AG04450 (cell line): ENCODE measurements at places on chromosomes 5 and 9. TPM values are rescaled to one million over a fixed set of nuclear protein-coding genes. Genes with fewer than 3 reads are reported as not detected.

SLC6A18 gene
- not detected in 2 replicates for polyA plus RNA-seq

GRCh38 chr9:127388037-127388855, 8.7 kb upstream of the SLC2A8 start:
- DNase-seq, result peak; percentile 93

DNA sequence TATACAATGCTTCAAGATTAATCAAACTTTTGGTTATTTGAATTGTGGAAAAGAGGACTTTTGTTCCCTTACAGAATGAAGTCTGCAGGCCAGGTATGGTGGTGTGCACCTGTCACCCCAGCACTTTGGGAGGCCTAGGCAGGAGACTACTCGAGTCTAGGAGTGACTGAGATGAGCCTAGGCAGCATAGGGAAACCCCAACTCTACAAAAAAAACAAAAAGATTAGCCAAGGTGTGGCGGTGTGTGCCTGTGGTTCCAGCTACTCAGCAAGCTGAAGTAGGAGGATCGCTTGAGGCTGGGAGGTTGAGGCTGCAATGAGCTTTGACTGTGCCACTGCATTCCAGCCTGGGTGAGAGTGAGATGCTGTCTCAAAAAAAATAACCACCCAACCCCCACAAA, 9.3 kb downstream of the CCNH start:
- no peak for DNase-seq

DNA sequence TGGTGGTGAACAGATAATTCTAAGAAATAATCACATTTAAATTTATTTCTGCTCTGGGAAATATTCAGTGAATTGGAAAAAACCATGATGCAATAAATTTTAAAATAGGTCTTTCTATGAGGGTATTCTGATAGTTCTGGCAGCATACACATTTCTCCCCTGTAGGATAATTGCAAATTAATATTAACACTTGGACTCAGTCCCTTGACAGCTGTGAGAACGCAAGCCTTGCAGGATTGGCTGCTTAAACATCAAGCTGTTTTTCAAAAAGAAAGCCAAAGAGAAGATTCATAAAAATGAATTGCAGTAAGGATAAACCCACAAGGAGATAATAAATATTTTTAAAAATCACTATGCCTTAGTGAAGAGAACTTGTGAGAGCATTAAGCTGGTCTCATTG, 180.0 kb downstream of the MTRR start:
- no peak for DNase-seq

- DNase-seq, result no peak
Measured at GRCh38 chr5:158727136-158727535, 372.6 kb downstream of the EBF1 start.

DNA sequence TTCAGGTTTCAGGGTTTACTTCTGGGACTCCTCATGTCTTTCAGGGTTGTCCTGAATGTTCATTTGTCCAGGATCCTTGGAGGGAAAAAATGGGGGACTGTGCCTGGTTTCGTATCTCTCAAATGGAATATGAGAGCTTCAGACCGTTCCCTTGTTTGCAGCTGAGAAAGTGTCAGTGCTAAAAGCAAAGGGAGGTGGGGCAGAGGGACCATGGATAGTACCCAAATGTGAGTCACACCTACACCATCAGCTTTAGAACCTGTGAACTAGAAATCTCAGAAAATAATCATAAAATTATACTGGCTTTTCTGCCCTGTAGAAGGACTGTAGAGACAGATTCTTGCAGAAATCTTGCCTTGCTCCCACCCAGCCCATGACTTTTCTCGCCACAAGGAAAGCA, 84.3 kb upstream of the TAF11L2 start:
- DNase-seq, result no peak

DNA sequence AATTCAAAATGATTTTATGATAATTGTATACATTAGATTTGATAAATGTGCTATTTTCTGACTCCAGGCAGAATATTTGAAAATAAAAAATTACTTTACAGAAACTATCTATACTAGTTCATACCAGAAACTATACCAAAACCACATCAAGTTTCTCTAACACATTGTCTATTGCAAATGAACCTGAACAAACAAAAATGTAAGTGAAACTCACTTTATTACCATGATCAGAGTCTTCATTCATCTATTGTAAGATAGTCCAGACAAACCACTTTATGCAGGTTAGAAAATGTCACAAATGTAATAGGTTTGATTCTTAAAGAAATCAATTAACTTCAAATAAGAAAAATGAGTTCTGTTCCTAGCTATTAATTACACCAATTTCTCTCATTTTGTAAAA, 99.4 kb downstream of the OXCT1 start:
- no peak for DNase-seq

DNA sequence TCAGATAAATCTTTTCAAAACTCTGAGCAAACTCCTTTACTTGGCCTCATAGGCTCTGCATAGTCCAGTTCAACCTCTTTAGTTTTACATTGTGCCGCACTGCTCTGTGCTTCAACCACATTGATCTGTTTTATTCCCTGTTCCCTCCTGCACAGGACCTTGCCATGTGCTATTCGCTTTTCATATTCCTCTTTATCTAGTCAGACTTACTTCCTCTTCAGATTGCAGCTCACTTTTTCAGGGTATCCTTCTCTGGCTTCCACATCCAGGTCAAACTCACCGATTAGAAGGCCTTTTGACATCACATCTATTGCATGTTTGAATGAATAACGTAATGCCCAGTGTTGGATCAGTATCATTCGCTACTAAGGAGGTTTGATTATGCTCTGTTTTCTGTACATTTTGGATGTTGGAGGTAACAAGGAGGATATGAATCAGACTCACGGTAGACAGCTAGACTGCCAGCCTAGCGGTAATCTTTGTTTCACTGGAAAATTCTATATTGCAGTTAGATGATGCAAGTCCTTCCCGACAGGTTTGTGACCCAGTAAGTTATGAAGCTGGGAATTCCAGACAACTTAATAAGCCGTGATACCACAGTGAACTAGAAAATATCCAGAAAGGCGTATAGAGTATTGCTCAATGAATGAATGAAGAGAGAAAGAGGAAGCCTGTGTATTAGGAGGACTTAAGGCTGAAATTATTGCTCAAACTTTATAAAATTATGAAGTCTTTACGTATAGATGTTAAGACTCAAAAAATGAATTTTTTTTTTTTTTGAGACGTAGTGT, 65.7 kb downstream of the IQGAP2 start:
- DNase-seq, result no peak

DNA sequence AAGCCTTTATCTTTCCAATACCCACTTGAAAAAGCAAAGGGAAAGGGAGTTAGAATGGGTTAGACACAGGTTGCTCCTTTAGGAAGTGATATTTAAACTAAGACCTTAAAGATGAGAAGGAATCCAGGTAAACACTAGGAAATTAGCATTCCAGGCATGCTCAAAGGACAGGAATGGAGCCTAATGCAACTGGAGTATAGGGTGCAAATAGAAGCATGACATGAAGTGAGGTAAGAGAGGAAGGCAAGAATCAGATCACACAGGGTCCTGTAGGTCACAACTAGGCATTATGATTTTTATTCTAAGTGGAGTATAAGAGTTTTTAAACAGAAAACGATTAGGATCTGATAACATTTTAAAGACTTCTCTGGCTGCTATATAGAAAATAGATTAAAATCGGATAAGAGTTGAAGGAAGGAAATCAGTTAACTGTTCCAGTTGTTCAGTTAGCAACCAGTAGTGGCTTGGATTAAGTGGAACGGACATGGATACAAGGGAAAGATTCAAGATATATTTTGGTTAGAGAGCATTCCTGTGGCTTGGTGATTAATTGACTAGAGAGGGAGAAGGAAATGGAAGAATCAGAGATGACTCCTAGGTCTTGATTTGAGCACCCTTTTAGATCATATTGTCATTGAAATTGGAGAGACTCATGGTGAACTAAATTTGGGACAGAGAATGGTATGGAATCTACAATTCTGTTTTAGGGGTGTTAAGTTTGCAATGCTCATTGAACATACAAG, 95.9 kb downstream of the FBXO4 start:
- no peak for DNase-seq

DNA sequence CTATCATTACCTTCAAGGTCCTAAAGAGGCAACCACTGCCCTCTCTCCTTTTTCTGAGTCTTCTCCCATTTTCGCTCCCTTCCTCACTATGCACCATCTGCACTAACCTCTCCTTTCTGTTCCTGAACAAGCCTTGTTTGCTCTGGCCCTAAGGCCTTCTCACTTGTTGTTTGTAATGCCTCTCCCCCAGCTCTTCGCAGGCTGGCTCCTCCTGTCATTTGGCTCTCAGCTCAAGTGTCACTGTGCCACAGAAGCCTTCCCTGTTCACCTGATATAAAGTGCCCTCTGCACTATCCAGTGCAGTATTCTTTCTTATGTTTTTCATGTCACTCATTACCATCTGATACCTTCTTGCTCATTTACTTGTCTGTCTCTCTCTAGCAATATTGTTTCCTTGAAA, 303.7 kb downstream of the KCNN2 start:
- no peak for DNase-seq

DNA sequence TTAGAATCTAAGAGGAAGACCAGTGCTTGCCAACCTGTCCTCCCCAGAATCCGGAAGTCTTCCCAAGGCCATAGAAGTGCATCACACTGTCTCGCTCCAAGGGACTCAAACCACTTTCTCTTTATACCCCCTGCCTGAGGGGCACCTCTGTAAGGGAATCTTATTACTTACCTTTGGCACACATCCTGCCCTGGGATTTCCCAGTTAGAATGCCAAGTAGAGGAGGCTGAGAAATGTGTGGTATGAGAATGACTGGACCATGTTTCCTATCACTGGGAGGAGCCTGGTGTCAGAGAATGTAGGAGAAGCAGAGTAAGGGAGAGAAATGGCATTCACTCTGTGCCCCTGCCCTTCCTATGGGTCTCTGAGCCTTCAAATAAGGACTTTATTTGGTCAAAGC, 85.8 kb downstream of the AOPEP start:
- DNase-seq, result no peak

DNA sequence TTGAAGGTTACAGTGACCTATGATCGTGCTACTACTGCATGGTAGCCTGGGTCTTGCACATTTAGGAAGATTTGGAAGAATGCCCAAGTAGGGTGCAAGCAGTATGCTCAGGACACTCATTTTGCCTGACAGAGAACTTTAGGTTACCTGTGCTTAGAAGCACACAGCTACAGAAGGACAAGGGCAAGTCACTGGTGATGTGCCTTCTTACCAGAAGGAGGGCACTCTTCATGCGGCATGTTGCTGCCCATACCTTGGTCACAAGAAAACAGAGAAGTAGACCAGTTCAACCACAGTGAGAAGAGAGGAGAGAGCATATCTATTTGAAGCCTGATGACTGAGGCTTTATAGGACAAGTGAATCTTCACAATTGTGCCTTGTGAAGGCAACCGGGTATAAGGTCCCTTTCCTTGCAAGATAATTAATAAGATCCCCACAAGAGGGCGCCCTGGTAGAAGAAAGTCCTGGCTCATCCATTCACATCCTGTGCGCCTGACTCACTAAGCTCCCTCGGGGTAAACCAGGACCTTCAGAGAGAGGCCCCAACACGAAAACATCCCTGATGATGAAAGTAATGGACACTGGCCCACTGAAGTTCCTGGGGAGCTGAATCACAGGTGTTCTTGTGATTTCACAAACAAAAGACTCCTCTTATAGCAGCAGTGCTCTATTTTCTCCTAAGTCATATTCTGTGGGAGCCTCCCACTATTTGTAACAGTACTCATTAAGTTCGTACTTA, 38.1 kb upstream of the STARD4 start:
- peak; percentile 94 for DNase-seq

DNA sequence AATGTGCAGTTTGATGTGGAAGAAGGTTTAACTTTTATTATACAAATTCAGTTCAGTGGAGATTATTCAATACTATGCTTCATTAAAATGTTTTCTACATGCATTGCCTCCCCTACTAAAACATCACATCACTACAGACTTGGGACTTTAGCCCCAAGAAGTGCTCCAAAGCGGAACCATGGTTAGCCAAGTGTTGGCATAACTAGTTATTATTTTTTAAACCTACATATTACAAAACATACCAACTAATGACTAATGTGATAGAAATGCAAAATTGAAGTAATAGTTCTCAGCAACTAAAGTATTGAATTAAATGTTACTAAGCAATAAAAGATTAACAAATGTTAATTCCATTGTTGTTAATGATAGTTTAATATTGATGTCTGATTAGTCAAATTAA, 74.5 kb downstream of the XRCC4 start:
- no peak for DNase-seq

GRCh38 chr5:84494453-84494852, 109.8 kb upstream of the EDIL3 start:
- peak; percentile 63 for DNase-seq

DNA sequence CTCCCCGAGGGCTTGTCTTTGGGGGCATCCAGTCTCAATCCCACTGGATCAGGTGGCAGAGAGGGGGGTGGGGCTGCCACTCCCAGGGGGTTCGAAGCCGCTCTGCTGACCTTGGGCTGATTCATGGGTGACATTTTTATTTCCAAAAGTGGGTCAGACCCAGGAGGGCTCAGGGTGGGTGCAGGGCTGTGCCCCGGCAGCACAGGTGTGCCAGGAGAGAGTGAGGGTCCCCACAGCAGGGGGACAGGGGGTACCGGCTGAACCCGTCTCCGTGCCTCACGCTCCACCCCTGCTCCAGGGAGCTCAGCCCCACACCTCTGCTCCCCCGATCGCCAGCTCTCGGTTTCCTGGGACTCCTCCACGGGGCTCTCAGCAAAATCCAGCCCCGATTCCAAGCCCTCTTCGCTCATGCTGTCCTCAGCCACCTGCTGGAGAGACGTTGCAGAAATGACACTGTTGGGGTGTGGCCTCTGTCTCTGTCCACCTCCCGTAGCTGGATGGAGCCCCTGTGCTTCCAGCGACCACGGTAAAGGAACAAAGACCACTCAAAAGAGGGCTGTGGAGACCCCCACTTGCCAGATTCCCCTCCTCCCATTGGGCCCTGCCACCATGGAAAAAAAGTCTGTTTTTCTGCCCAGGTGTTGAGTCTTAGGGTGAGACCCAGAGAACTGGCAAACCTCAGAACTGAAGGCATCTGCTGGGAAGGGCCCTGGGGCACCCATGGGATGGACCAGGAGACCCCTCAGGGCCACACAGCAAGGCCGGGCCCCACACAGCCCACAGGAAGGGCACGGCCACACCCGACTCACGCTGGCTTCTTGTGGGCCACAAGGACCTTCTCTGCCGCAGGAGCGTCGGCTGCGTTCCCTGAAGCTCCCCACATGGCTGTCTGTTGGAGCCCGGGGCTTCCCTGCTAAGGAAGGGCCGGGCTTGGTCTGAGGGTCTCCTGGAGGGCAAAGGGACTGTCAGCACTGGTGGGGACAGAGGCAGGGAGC, 10.6 kb upstream of the QSOX2 start:
- no peak for DNase-seq
